ENCODE measurements at places on chromosomes 16 and 17. TPM values are rescaled to one million over a fixed set of nuclear protein-coding genes. Genes with fewer than 3 reads are reported as not detected.
A peak's percentile ranks its signal among the peaks of the same experiment; 100 is the strongest.

GRCh38 chr17:6496116-6496481 lies 51.8 kb downstream of the PIMREG start:
- H3K4me3 ChIP-seq = no peak overlapping the region
- DNase-seq = no peak
- no peaks in the 10 kb centered on the region for H3K4me1 ChIP-seq
- no peaks in the 10 kb centered on the region for H3K36me3 ChIP-seq
- H3K27ac ChIP-seq = no peak overlapping the region
- H3K27me3 ChIP-seq = peaks cover 20% of the 10 kb centered on the region

GRCh38 chr17:12974005-12974531 lies 43.8 kb downstream of the ELAC2 start:
- H3K36me3 ChIP-seq = no peaks in the 10 kb centered on the region
- no peaks in the 10 kb centered on the region for H3K4me1 ChIP-seq
- no peak for DNase-seq
- H3K4me3 ChIP-seq = no peak overlapping the region

DNA sequence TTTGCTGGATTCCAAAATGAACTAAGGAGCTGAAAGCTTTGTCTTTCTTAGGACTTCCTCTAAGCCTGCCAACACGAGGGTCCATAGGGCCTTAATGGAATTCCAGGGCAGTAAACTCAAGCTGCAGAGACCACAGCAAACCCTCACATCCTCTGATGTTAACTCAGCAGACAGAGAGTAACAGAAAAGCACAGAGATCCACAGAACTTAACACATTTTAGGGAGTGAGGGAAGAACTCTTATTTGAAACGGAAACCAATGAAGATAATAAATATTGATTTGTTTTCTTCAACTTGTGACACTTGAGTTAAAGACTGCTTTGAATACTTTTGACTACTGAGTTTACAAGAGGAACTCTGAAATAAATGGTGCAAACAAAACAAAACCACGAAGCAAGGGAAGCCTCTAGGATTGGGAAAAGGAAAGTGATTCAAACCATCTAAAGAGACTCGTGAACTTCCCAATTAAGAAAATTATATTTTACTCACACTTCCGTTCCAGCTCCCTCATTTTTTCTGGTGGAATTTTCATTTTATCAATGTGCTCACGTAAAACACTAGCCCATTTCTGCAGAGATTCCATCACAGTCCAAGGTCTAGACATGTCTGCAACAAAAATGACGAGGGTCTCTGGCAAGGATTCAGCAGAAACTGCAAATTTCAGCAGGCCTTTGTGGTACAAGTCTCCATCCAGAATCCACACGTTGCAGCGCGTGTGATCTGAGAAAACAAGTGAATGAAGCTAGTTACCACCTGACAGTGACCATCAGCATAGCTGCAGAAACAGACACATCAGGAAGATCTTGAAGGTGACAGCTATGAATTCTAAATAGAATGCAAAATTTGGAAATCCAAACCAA lies 9.2 kb downstream of the DYNC1LI2 start:
- H3K4me3 ChIP-seq = no peak overlapping the region
- no peaks in the 10 kb centered on the region for H3K27me3 ChIP-seq
- DNase-seq = no peak
- H3K4me1 ChIP-seq = peaks cover 67% of the 10 kb centered on the region
- H3K27ac ChIP-seq = peak overlapping the region; percentile 70
- peaks cover 57% of the 10 kb centered on the region for H3K36me3 ChIP-seq

Gene BICDL2
- polyA plus RNA-seq = not detected

- H3K4me1 ChIP-seq = peaks cover 20% of the 10 kb centered on the region
- peaks cover 99% of the 10 kb centered on the region for H3K27me3 ChIP-seq
- no peak overlapping the region for H3K4me3 ChIP-seq
- H3K36me3 ChIP-seq = no peaks in the 10 kb centered on the region
- no peak overlapping the region for H3K27ac ChIP-seq
Observed at GRCh38 chr16:56635441-56635967, 3.0 kb upstream of the MT1A start.

Gene FASN
- 8.4 TPM for polyA plus RNA-seq

DNA sequence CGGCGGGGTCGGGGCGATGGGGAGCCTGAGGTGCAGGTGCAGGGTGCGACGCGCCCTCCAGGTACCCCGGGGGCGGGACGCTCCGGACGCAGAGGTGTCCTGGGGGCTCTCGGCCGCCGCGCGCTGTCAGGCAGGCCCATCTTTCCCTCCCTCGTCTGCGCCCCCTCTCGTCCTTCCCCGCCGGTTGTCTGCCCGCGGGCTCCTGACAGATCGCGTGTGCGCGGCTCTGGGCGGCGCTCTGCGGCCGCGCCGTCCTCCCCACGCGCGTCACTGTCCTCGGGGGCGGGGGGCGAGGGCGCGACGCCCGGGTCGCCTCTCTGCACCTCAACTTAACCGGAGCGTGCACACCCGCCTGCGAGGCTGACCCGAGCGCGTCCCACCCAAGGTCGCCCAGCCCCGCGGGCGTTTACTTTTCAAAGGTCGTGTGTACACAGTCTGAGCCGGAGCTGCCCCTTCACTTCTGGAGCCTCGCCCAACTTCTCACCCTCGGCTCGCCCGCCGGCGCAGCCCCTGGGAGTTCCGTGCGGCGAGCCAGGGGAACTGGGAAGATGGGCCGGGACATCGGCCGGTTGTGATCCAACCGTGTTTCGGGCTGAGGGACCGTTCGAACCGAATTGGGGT lies 512 bp downstream of the AKAP1 start:
- H3K36me3 ChIP-seq = no peaks in the 10 kb centered on the region
- H3K4me3 ChIP-seq = peak overlapping the region; percentile 75
- no peak overlapping the region for H3K27ac ChIP-seq
- peaks cover 41% of the 10 kb centered on the region for H3K4me1 ChIP-seq
- DNase-seq = peak; percentile 39
- no peaks in the 10 kb centered on the region for H3K27me3 ChIP-seq

GRCh38 chr16:77214411-77215138 lies 15.4 kb downstream of the SYCE1L start:
- H3K27ac ChIP-seq = no peak overlapping the region
- H3K27me3 ChIP-seq = no peaks in the 10 kb centered on the region
- H3K4me3 ChIP-seq = no peak overlapping the region
- H3K36me3 ChIP-seq = no peaks in the 10 kb centered on the region
- peaks cover 18% of the 10 kb centered on the region for H3K4me1 ChIP-seq

DNA sequence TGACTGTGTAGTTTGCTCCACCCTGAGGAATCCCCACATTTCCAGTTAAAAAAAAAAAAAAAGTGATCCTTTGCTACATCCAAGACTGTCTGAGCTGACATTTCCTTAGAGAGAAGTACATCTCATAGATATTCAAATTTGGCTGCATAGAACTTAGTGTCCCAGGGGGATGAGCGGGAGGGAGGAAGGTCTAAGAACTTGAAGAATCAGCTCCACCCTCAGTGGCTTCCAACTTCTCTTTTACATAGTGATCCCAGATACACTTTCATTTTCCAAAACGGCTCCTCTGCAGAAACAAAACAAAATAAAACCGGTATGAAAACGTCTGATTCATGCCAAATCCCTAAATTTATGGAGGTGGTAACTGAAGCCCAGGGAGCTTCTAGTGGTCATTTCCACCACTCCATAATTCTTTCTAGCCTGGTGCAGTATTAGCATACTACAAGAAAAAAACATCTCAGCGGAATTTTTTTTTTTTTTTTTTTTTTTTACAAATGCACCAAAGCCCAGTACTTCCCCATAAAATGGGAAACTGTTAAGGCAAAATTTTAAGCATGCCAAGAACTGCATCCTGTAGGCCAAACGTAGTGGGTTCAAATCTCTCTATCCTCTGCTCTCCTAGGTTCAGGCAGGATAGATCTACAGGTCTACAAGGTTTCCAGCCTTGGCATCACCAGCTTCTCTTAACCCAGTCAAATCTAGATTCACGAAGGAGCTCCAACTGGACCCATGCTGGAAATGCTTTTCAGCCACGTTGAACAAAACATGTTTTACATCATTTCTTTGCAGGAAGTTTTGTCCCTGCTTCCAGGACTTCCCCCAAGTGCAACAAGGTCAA lies 29.3 kb downstream of the MAF start:
- no peaks in the 10 kb centered on the region for H3K27me3 ChIP-seq
- DNase-seq = no peak
- no peaks in the 10 kb centered on the region for H3K4me1 ChIP-seq
- H3K27ac ChIP-seq = no peak overlapping the region
- H3K4me3 ChIP-seq = no peak overlapping the region

GRCh38 chr17:49976828-49977202 lies 7.8 kb downstream of the DLX4 start:
- H3K4me3 ChIP-seq = no peak overlapping the region
- peaks cover 34% of the 10 kb centered on the region for H3K27me3 ChIP-seq
- no peaks in the 10 kb centered on the region for H3K36me3 ChIP-seq

Gene NUDT21
- polyA plus RNA-seq = 33.0 TPM

- peak overlapping the region; percentile 98 for H3K4me3 ChIP-seq
- peaks cover 9% of the 10 kb centered on the region for H3K36me3 ChIP-seq
- H3K27me3 ChIP-seq = no peaks in the 10 kb centered on the region
- H3K27ac ChIP-seq = peak overlapping the region; percentile 93
- H3K4me1 ChIP-seq = peaks cover 56% of the 10 kb centered on the region
Observed at GRCh38 chr17:64128787-64129514, 993 bp downstream of the ERN1 start.

Gene NPW
- polyA plus RNA-seq = not detected

- H3K36me3 ChIP-seq = no peaks in the 10 kb centered on the region
- H3K4me1 ChIP-seq = no peaks in the 10 kb centered on the region
- H3K27me3 ChIP-seq = no peaks in the 10 kb centered on the region
- H3K27ac ChIP-seq = no peak overlapping the region
Observed at GRCh38 chr17:17538417-17539391, 42.5 kb upstream of the RASD1 start.

DNA sequence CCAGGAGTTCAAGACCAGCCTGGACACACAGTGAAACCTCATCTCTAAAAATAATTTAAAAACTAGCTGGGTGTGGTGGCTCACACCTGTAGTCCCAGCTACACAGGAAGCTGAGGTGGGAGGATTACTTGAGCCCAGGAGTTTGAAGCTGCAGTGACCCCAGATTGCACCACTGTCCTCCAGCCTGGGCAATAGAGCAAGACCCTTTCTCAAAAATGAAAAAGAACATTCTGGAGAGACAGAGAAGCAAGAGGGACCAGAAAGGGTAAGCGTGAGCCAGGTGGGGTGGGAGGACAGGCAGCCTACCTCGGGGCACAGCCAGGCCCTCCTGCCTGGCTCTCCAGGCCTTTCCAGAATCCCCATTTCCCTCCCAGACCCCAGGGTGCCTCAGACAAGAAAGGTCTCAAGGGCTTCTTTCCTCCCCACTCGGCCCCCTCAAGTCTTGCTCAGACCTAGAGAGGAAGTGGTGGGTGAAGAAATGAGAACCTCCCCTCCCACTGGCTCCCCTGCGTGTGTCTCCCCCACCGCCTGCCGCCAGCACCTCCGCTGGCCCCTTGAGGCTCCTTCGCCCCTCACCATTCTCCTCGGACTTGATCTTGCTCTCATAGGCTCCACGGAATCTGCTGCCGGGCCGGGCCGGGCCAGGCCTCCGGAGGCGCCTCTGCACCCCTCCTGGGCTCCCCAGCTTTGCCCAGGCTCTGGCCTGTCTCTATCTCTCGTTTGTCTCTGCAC lies 503 bp downstream of the C16orf54 start:
- H3K4me1 ChIP-seq = peaks cover 89% of the 10 kb centered on the region
- H3K27me3 ChIP-seq = no peaks in the 10 kb centered on the region
- peak overlapping the region; percentile 91 for H3K4me3 ChIP-seq

Gene CSH1
- not detected for polyA plus RNA-seq

Data from CD14-positive monocyte (primary cell).